HT1080 (cell line): ENCODE measurements at places on chromosomes 13 and 19.

- DNase-seq, result no peak
Measured at GRCh38 chr13:23763318-23763717, 125.9 kb downstream of the MIPEP start.

DNA sequence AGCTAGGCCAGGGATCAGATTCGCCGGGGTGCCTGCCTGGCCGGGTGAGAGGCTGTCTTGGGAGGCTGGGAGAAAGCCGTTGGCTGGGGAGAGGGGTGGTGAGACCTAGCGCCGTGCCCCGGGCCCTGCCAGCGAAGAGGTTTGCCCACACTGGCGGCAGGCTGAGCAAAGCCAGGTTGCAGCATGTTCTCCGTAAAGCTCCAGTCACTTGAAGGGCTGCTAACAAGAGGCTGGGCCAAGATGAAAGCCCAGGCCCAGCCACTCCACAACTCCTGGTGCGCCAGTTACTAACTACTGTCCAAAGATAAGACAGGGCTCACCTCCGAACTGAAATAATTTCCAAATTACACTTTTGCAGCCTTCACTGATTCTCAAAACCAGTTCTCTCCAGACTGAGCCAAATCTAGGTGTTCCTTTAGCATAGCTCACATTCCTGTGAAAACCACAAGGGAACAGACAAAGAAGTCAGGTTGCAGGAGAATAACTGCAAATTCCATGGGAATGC lies 16.3 kb downstream of the ELAVL1 start:
- DNase-seq, result no peak

GRCh38 chr13:39311619-39312018 lies 273.4 kb downstream of the NHLRC3 start:
- DNase-seq, result peak; percentile 32

- no peak for DNase-seq
Measured at GRCh38 chr13:30851697-30852096, 54.4 kb upstream of the MEDAG start.

- no peak for DNase-seq
Measured at GRCh38 chr19:33665776-33666595, 44.2 kb downstream of the CHST8 start.

GRCh38 chr19:44848812-44849447 lies 2.8 kb downstream of the NECTIN2 start:
- no peak for DNase-seq
